Stimulated activated CD4-positive, alpha-beta T cell treated with anti-CD3 and anti-CD28 coated beads, TNF-alpha, amount 100 ng/mL, for 1 hour (primary cell): ENCODE measurements at places on chromosomes 5 and 9.

DNA sequence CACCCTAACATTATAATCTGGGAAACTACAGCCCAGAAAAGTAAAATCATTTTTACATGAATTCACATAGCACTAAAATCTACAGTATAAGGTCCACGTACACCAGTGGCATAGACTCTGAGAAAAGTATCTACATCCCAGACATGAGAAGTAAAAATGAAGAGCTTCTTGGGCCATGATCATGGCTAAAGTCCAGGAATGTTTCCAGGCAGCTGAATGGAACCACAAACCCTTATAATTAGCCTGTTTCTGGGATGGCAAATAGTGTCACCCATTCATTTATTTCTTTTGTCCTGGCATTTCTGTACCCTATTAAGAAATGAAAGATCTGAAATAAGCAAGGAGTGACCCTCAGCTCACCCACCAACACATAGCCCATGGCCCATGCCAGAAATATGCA is 217.9 kb downstream of the SPOCK1 start:
- no peak for DNase-seq

DNA sequence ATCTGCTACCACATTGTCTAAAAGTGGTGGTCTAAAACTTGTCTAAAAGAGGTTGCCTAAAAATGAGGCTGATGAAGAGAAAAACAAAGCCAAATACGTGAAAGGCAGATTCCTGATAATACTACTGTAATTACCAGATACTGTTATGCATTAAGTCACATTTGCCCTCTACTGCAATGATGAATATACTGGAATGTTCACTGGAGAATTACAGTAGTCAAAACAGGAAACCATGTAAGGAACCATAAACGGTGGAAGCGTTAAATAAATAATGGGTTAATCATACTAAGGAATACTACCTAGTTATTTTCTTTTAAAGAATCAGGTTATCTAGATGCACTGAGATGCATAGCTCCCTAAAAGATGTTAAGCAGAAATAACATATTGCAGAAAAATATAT is 201.3 kb downstream of the MCTP1 start:
- no peak for DNase-seq

DNA sequence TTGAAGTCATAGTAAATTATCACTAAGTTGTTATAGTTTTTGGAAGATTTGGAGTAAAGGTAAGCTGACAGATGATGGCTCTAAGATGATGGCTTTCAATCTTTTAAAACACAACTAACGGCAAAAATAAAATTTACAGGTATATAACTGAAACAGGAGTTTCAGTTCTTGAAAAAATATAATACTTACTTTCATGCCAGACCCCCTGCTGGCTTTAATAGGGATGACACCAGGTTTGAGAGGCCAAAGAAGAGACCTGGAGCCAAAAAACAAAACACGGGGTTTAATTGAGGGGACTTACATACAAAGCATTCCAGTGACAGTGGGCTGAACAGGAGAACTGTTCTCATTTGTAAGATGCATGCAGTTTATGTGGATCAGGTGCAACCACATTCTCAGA is 301.7 kb upstream of the PCSK5 start:
- DNase-seq, result no peak

DNA sequence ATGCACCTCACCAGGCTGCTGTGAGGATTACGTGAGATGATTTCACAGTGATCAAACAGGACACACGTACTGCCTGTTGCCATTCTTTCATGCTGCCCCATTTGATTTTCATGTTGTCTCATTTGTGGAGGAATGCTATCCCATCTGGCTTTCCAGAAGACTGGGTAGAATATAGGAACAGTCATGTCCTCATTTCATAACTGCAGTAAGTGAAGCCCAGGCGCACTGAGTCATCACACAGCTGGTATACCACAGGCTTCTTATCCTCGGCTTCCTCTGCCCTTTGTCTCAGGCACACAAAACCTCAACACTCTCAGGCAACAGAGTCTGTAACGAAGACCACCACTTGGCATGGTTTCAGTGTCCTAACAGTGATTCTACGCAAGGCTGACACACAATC is 62.3 kb downstream of the LHFPL2 start:
- DNase-seq, result no peak

GRCh38 chr5:149423049-149423793 is 44.1 kb upstream of the IL17B start:
- no peak for DNase-seq

GRCh38 chr5:132776131-132776937 is 705 bp downstream of the SEPTIN8 start:
- DNase-seq, result no peak

GRCh38 chr9:134923466-134923865 is 5.8 kb upstream of the FCN1 start:
- no peak for DNase-seq

- no peak for DNase-seq
These were observed 14.6 kb downstream of the HK3 start for GRCh38 chr5:176884571-176884890.

- no peak for DNase-seq
These were observed 93.4 kb downstream of the STRBP start for GRCh38 chr9:123174887-123175518.

GRCh38 chr5:10235350-10235749 is 14.3 kb downstream of the ATPSCKMT start:
- DNase-seq, result no peak

- DNase-seq, result no peak
These were observed 2.5 kb upstream of the NRARP start for GRCh38 chr9:137304383-137305059.

GRCh38 chr5:155252717-155253116 is 239.2 kb downstream of the KIF4B start:
- no peak for DNase-seq

- no peak for DNase-seq
These were observed 14.0 kb downstream of the SEC61B start for GRCh38 chr9:99235926-99236634.

GRCh38 chr5:95048628-95049027 is 236.3 kb downstream of the MCTP1 start:
- DNase-seq, result no peak

DNA sequence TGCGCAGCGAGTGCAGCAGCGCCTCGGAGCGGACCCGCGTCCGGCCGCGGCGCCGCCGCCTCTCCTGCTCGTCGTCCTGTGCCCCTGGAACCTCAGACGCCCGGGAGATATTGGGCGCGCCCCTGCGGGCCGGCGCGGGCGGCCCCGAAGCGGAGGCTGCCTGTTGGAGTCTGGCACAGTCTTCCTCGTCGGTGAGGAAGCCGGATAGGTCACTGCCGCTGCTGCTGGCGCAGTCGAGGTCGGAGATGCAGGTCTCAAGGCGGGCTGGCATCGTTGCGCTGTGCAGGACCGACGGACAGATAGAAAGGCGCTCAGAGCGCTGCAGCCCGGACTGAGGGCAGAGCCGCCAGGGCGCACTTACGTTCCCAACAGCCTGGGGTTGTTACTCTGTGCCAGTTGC is 344 bp downstream of the NEUROG1 start:
- DNase-seq, result no peak

- DNase-seq, result no peak
These were observed 159.3 kb downstream of the NR3C1 start for GRCh38 chr5:143244000-143244736.

GRCh38 chr9:4581035-4581760 is 80.9 kb upstream of the PLPP6 start:
- no peak for DNase-seq

DNA sequence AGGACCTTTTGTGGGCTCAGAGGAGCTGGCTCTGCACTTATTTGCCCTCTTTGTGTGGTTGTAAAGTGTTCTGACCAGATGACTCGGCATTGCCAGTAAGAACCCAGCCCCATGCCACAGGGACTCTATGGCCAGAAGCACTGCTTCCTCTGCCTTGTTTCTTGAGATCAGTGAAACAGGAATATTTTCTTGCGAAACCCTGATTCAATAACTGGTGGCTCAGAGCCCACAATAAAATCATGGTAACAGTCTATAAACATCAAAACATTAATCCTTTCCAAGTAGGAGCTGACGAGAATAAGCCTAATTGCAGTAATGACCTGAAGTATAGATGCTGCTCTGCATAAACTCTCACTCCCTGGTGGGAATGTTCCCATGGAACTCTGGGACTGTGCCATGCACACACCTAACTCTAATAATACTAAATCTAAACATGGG is 344.3 kb downstream of the ZNF608 start:
- no peak for DNase-seq

DNA sequence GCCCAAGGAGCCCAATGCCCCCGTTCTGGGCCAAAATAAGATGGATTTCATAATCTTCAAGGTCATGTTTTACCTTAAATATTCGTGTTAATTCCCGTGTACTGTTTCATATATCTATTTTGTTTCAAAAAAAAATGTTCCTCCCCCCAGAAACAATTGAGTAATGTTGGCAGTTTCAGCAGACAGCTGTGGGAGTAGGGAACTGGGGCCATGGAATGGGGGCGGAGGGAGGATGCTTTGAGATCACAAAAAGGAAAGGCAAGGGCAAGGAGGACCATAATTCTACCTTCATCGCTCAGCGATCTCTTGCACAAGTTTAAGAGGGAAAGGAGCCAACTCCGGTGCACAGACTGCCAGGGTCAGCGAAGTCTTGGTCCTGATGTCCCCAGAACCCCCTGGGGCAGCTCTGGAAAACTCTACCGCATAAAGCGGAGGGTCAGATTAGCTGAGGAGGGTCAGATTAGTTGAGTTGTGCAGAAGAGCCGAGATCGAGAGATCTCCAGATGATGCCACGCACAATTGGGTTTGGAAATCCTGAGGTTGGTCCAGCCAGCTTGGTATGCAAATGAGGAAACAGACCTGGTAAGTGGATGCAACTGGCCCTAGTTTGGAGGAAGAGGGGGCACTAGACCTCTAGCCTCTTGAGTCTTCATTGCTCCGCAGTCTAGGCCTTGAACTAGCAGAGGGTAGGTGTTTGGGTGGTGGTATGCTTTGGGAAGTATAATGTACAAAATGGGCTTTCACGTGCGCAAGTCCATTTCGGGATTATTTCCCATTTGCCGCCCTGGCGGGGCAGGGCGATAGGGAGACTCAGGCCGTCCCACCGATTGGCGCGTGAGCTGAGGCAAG is 24.0 kb downstream of the CDKN2A start:
- no peak for DNase-seq

GRCh38 chr9:78493166-78493742 is 196.3 kb downstream of the PSAT1 start:
- no peak for DNase-seq

GRCh38 chr5:172168311-172168710 is 19.7 kb downstream of the STK10 start:
- no peak for DNase-seq

DNA sequence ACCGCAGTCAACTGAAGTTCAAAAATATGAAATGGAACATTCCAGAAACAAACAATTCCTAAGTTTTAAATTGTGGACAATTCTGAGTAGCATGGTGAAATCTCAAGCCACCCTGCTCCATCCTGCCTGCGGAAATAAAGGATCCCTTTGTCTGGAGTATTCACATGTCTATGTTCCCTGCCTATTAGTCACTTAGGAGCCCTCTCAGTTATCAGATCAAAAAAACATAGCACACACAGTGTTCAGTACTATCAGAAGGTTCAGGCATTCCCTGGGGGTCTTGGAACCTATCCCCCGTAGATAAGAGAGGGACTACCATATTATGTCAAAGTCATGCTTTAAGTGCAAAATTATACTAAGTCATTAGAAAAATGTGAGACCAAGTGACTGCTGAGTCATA is 300.8 kb downstream of the SEMA5A start:
- DNase-seq, result no peak

GRCh38 chr9:124348363-124348762 is 66.9 kb downstream of the PSMB7 start:
- no peak for DNase-seq

DNA sequence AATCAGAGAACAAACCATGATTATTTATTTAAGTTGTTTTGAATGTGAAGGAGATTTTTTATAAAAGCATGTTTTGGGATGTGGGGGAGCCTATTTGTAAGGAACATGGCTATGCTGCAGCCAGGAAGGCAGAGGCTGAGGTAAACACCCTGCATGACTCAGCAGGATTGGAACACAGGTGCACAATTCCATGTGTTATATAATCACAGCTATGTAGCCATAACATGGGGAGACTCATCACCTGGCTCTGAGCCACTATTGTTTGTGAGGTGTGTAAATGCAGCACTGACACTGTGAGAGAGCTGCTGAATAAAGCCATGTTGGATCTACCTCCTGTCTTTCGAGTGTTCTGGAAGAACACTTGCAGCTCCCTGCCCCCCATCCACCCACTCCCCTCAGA is 1009.8 kb downstream of the DNAH5 start:
- no peak for DNase-seq

GRCh38 chr5:110612794-110613247 is 113.7 kb downstream of the TMEM232 start:
- no peak for DNase-seq

GRCh38 chr9:127349483-127350113 is 47.4 kb upstream of the SLC2A8 start:
- DNase-seq, result no peak

GRCh38 chr5:11684607-11685006 is 219.6 kb downstream of the CTNND2 start:
- DNase-seq, result no peak

GRCh38 chr5:142501890-142502289 is 177.1 kb upstream of the SPRY4 start:
- no peak for DNase-seq

GRCh38 chr5:26236936-26237335 is 801.5 kb downstream of the CDH9 start:
- DNase-seq, result no peak

- no peak for DNase-seq
These were observed 34.0 kb upstream of the SYK start for GRCh38 chr9:90767523-90768100.

- no peak for DNase-seq
These were observed 43.4 kb downstream of the OTULIN start for GRCh38 chr5:14707811-14708390.

GRCh38 chr9:84374516-84374915 is 34.0 kb upstream of the SLC28A3 start:
- DNase-seq, result no peak

GRCh38 chr5:140344683-140345423 is 1.6 kb downstream of the HBEGF start:
- DNase-seq, result no peak
